ENCODE measurements at places on chromosomes 7 and 10.

- no peaks in the 10 kb centered on the region for H3K27me3 ChIP-seq
- H3K4me1 ChIP-seq = no peaks in the 10 kb centered on the region
- H3K27ac ChIP-seq = no peak overlapping the region
- DNase-seq = no peak
- peaks cover 5% of the 10 kb centered on the region for H3K36me3 ChIP-seq
Measured at GRCh38 chr7:132972745-132973144, 109.1 kb downstream of the CHCHD3 start.

DNA sequence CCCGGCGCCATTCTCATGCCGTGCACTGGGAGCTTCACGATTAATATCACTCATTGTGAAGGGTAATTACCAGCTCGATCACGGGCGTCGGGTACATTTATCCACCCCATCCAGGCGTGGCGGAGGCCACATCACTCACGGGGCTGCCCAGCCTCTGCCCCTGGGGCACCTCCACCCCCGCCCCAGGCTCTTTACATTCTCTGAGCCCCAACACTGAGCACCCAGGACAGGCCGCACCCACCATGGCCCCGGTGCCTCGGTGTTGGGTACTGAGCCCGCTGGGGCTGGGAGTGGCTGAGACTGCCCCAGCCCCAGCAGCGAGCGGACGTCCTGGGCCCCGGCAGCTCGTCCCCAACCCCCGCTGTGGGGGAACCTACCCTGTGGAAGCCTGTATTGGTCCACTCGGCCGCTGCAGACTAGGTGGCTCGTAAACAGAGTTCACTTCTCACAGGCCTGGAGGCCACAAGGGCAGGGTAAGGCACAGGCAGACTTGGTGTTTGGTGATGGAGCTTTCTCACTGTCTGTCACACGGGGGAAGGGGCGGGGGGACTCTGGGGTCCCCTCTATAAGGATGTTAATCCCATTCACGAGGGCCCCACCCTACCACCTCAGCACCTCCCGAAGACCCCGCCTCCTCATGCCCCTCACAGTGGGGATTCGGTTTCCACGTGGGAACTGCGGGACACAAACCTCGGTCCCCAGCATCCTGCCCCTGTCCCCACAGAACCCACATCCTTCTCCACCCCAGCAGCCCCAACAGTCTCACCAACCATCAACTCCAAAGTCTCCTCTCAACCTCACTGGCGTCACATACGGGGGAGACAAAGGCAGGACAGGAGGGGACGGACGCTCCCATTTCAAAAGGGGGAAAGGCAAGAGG lies 184.1 kb downstream of the ELFN1 start:
- H3K27ac ChIP-seq = no peak overlapping the region
- H3K36me3 ChIP-seq = no peaks in the 10 kb centered on the region
- no peak overlapping the region for H3K4me3 ChIP-seq
- H3K4me1 ChIP-seq = no peaks in the 10 kb centered on the region
- no peak for DNase-seq

- H3K4me3 ChIP-seq = peak overlapping the region; percentile 1
- peaks cover 63% of the 10 kb centered on the region for H3K4me1 ChIP-seq
- DNase-seq = no peak
Measured at GRCh38 chr7:47479821-47480575, 101.9 kb downstream of the TNS3 start.

GRCh38 chr10:58853668-58854067 lies 322.8 kb upstream of the PHYHIPL start:
- no peak overlapping the region for H3K4me3 ChIP-seq
- no peak overlapping the region for H3K27ac ChIP-seq
- DNase-seq = no peak
- H3K36me3 ChIP-seq = no peaks in the 10 kb centered on the region
- H3K27me3 ChIP-seq = no peaks in the 10 kb centered on the region

DNA sequence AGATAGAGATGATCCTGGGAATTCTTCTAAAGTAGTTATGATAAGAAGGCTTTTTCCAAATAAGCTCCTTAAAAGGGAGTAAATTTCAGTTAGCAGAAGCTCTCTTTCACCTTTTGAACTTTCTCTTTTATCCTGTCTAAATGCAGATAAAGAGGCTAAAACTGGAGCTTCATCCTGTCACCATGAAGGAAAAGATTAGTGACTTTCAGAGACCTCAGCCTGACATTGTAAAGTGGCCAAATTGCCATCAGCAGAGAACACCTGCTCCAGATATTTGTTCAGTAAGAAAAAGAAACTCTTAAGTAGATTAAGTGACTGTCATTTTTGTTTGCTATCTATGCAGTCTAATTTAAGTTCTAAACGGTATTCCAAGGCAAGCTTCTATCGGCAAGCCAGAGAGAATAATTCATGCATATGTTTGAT lies 18.3 kb downstream of the VWDE start:
- no peaks in the 10 kb centered on the region for H3K27me3 ChIP-seq
- no peaks in the 10 kb centered on the region for H3K4me1 ChIP-seq
- H3K4me3 ChIP-seq = no peak overlapping the region
- no peak overlapping the region for H3K27ac ChIP-seq
- no peaks in the 10 kb centered on the region for H3K36me3 ChIP-seq
